ENCODE measurements at places on chromosomes 4 and X. TPM values are rescaled to one million over a fixed set of nuclear protein-coding genes. Genes with fewer than 3 reads are reported as not detected.

Gene SPANXC
- not detected for polyA plus RNA-seq

Gene S100P
- 8.1 TPM for polyA plus RNA-seq

Gene CXXC4
- 10.1 TPM for polyA plus RNA-seq

Gene PDZD4
- polyA plus RNA-seq, result 10.5 TPM

Gene CCDC158
- polyA plus RNA-seq, result 0.58 TPM

Gene TEX11
- 0.08 TPM for polyA plus RNA-seq

Gene RIPPLY1
- 2.6 TPM for polyA plus RNA-seq

Gene ASB11
- polyA plus RNA-seq, result 0.08 TPM

Gene SYP
- 3.0 TPM for polyA plus RNA-seq

Gene SH3RF1
- 27.6 TPM for polyA plus RNA-seq

Gene TBX22
- 4.1 TPM for polyA plus RNA-seq

Gene LRP2BP
- polyA plus RNA-seq, result 2.0 TPM

Gene MAGEA12
- not detected for polyA plus RNA-seq

Gene ABRAXAS1
- 25.6 TPM for polyA plus RNA-seq

DNA sequence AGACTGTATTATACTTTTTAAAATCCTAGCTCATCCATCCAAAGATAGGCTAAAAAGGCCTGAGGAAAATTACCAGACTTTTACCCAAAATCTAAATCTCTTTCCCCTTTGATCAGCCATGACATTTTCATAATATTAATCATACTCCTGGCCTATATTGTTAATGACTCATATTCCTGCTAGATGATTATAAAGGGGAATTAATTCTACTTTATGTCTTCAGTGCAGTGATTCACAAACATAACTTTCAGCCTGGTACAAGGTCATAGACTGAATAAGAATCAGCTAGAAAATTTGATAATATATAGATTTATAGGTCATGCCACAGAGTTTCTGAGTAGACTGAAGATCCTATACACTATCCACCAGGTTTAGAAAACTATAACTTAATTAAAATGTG, 1905.4 kb downstream of the C4orf33 start:
- DNase-seq, result no peak

- DNase-seq, result no peak
Measured at GRCh38 chr4:121677524-121677923, 19.3 kb downstream of the ANXA5 start.

GRCh38 chrX:2756548-2756947, 4.7 kb downstream of the XG start:
- DNase-seq, result no peak

- no peak for DNase-seq
Measured at GRCh38 chrX:115949900-115950822, 220.4 kb upstream of the AGTR2 start.

DNA sequence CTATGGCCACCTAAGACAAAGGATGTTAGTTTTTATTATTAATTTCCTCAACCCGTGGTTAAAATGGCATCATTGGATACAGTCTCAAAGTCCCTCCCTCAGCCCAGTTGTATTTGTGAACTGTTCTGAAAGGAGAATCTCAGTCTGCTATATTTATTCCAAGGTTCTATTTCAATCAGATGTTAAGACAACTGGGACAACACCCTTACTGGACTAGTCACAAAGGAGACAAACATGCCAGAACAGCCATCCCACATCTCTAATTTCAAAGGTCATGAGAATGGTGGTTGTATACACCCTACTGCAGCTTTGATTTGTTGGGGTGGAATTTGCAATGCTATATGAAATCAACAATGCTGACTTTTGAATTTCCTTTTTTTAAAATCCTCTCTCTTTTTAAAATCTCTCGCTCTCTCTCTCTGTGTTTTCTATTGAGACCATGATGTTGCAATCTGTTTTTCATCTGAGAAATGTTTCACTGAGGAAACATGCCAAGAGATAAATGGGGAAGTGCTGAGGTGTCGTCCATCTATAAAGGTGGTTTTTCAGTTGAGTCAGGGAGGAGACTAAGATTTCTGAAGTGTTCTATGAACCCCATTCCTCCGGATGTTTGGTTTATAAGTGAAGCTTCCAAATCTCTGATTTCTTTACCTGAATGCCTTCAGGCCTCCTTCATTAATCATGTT, 201.5 kb upstream of the GATB start:
- no peak for DNase-seq

GRCh38 chr4:143420227-143420626, 83.6 kb downstream of the GAB1 start:
- no peak for DNase-seq

DNA sequence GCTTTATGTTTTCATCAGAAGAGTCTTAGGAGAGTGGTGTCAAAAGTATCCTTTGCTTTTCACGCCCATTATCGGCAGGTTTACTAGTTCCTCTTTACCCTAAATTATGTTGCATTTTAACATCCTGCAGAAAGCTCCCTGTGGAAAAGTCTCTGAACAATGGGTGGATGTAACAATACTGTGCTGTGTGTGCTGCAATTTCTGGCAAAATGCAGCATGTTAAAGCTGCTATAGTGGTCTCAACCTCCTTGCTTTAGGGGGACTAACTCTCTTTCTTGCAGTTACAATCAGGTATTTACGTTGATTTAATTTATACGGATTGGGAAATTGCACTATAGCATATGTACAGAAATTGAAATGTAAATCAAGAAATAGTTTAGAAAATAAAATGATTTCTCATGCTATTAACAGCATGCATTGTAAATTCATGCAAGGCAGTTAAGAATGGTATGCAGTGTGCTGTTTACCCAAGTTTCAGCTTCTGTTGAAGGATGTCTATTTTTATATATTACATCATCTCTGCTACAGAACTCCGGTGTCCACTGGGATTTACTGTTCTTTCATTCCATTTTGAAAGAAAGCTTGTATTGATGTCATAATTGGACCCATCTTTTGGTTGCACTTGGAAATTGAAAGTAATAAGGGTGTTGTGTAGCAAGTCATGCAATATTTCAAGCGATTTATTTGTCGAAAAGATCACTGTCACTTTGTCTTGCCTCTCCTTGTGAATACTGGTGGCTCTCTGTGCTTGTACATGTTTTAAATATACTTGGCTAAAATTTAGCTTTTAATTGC, 145.7 kb downstream of the RAPGEF2 start:
- no peak for DNase-seq

DNA sequence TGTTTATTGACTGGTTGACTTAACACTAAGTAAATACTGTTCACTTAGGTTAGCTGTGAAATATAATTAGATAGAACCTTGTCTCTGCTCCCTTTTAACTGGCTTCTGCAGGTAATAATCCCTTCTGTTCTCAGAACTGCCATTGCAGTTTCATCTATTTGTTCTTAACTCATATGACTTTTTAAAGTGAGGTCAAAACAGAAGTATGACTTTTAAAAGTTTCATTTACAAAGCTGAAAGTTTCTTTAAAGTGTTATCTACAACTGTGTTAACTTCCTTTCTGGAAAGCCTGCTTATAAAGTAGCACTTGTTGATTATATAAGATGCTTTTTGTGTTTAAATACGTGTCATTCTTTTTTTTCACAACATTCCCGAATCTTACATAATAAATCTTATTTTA, 127.4 kb downstream of the TET2 start:
- DNase-seq, result no peak

DNA sequence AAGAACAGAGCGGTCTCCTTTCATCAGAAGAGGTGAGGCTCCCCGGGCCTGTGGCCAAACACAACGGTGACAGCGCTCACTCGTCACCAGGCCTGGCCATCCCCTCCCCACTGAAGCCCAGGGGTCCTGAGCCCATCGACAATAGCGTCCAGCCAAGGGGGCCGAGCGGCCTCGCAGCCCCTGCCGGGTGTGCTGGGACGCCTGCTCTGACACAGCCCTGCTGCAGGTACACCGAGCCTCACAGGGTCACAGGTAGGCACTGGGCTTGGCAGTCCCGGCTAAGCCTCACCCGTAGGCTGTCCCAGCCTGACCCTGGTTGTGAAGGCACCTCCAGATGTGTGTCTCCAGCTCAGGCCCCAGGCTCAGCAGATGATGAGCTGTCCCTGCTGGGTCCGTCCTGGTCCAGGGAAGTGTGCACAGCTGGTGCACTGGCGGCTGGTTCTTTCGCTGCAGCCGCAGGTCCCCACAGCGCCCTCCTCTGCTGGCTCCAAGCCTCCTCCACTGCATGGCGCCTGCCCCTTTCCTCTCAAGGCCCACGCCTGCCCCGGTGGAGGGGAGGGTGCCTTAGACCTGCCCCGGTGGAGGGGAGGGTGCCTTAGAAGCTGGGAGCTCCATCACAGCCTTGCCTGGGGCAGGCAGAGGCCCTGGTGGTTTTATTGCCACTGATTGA, 21.5 kb downstream of the UVSSA start:
- no peak for DNase-seq

DNA sequence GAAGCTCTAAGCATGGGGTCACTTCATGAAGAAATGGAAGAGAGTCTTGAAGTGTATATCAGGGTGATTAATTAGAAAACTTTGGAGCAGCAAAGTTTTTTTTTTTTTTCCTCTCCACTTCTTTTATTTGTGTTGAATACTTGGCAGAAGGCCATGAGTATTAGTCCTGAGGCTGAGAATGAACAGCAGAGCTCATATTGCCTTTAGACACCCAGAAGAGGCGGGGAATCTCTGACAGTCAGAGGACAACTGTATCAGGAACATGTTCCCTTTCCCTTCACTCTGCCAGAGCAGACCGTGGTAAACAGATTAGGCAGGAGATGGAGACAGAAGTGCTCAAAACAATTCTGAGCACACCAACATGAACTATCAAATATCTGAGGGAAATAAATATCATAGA, 300.9 kb downstream of the FAM47A start:
- no peak for DNase-seq

DNA sequence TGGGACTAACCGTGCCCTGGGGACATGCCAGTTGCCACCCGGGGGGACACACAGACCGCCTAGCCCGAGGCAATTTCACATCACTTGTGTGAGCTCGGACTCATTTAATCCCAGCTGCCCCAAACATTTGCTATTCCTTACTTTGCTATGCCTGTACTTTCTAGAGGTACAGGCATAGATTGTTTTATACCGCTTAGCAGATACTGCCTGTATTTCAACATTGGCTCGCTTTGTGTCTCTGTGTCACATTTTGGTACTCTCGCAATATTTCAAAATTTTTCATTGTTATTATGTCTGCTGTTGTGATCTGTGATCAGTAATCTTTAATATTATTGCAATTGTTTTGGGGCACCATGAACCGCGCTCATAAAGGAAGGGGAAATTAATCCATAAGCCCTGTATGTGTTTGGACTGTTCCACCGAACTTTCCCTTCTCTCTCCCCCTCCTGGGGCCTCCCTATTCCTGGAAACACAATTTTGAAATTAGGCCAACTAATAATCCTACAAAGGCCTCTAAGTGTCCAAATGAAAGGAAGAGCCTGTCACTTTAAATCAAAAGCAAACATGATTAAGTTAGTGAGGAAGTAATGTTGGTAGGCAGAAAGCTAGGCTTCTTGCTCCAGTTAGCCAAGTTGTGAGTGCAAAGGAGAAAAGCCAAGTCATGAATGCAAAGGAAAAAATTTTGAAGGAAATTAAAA, 568 bp upstream of the CASP6 start:
- DNase-seq, result no peak

GRCh38 chr4:8395504-8396296, 44.8 kb downstream of the ACOX3 start:
- no peak for DNase-seq

- DNase-seq, result no peak
Measured at GRCh38 chrX:70826715-70827114, 81.8 kb downstream of the TEX11 start.

DNA sequence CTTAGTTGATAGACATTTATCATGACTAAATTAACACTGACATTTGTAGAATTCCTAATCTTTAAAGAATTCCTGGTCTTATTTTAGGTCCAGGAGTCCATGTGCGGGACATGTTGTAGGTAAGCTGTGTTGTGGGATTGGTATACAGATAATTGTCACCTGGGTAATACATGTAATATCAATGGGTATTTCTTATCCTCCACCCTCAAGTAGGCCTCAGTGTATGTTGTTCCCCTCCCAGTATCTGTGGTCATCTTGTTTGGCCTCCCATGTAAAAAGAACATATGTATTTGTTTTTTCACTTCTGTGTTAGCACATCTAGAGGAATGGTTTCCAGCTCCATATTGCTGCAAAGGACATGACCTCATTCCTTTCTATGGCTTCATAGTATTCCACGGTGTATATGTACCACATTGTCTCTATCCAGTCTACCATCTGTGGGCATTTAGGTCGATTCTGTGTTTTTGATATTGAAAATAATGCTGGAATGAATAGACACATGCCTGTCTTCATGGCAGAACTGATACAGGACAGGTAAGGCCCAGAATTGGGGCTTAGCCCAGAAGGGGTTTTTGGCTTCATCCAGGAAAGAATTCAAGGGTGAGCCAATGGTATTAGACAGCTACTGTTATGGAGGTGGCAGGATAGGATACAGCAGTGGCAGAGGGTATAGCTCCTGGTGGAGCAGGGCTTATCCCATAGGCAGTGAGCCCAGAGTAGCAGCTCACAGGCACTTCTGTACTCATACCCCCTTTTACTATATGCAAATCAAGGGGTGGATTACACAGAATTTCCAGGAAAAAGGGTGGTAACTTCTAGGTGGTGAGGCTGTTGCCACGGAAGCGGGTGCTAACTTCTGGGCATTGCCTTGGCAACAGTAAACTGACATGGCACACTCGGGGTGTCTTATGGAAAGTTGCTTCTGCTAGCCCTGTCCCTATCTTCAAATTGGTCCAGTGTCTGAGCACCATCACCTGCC, 66.1 kb upstream of the WDR1 start:
- DNase-seq, result no peak

GRCh38 chr4:52822583-52822971, 39.5 kb upstream of the RASL11B start:
- DNase-seq, result no peak

DNA sequence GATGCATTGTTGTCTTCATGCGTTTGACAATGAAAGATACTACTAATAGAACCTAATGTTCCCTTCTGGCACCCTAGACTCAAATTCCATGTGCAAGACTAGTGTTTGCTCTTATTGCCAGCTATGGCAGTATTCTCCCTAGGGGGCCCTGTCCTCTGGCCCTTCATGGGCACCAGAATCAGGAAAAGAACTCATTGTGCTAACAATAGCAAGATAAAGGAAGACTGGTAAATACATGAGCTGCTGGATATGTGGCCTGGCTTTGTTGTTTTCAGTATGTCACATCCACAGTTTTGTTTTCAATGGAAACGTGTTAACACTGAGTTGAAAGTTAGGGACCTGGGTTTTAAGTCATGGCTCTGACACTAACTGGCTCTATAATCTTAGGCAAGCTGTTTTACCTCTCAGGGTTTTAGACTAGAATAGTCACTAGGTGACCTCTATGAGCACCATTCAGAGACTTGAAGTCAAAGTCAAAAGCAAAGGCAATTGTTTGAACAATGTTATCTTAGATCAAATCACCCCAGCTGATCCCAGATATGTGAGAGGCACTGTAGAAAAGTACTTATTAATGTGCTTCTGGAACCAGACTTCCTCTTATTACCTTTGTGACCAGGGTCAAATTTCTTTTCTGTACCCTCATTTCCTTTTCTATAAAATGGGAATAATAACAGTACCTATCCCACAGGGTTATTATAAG, 253.7 kb upstream of the DIAPH2 start:
- no peak for DNase-seq
